ENCODE measurements at places on chromosomes 4 and X. TPM values are rescaled to one million over a fixed set of nuclear protein-coding genes. Genes with fewer than 3 reads are reported as not detected.

DNA sequence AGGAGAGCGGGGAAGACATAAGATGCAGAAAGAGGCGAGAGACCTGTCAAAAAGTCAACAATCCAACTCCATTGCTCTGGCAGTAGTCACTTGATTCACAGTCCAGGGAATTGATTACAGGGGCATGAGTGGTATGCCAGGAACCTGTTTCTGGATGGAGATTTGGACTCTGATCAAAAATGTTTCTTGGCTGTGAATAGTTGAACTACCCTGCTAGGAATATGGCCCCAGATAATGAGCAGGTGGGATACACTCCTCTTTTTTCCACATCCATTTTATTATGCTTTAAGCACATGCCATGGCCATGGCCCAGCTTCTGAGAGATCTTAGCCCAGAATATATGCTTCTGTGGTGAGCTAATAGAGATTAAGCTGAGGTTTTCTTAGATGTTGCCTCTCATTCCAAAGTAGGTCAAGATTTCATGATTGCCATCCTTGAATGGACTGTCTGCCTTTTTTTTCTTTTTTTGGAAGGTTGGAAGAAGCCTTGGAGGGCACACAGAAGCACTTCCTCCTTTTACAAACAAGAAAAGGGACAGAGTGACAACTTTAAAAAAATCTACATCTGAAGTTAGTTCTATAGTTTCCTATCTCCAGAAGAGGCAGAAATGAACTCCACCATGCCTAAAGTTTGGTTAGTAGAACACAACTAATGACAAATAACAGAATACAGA, 121.9 kb downstream of the KIT start:
- DNase-seq: no peak

GRCh38 chrX:32745323-32745722, 466.0 kb downstream of the DMD start:
- DNase-seq: no peak

TAF7L gene
- polyA plus RNA-seq: 0.22 TPM

PCDH18 gene
- 39.6 TPM for polyA plus RNA-seq

DNA sequence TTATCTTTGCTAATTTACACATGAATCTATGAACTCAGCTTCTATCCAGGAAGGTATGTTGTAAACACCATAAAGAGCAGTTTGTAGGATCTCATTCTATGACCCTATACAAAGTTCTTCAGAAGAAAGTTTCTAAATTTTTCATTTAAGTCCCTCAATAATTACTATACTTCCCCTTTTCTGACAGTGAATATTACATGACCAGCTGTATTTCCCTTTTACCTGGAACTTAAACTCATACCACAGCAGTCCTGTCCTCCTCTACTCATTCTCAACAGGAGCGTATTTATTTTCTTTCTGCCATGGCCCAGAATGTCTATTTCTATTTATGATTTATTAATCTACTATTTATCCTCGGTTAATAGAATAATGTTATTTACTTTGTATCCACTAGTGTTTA, 15.8 kb downstream of the RASGEF1B start:
- DNase-seq: no peak

DNA sequence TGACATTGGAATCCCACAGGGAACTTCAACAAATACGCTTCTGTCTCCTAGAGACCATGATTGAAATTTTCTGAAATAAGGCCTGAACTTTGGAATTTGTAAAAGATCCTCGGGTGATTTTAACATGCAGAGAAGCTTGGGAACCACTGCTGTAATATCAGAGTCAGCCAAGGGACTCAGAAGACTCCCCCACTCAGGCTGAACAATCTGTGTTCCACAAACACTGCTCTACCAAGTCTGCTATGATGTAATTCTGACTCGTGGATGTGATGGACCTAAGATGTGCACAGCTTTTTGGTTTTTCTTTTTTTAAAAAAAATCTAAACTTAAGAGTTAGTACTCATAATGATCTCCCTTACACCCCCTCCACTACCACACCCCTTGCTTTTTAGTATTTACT, 26.0 kb downstream of the LRP2BP start:
- peak; percentile 56 for DNase-seq

DNA sequence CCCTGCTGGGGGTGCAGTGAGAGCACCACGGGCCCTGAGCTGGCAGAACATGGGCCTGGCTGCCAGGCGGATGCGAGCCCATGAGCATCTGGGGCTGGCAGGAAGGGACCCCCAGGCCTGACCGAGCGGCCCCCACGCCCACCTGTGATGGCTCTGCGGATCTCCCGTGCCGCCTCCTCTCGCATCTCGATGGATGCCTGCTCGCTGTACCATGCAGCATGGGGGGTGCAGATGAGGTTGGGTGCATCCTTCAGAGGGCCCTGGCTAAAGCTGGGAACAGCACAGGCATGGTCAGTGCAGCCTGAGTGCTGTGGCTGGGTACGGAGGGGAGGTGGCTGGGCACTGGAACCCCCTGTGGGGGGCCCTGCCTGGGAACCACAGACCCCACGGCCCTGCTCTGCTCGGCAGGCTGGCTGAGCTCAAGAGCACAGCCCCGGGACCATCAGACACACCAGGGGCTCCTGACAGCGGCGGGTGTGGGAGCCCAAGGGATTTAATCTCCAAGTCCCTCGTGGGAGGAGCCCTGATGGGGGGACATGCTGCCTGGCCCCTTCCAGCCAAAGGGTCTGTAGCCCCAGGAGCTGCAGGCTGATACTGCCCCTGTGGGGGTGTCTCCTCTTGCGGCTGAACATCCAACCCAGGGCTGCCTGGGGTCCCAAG, 35.5 kb downstream of the CTBP1 start:
- DNase-seq: no peak

GTPBP6 gene
- 36.6 TPM for polyA plus RNA-seq

DNA sequence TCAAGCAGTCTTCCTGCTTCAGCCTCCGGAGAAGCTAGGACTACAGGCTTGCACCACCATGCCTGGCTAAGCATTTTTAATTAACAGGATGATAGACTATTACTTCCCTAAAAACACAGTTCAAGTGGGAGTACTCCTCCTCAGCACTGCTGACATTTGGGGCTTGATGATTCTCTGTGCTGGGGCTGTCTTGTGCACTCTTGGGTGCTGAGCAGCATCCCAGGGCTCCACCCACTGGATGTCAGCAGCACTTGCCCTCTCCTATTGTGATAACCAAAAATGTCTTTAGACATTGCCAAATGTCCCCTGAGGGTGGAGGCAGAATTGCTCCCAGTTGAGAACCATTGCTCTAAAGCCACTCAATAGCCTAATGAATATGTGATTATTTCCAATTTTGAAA, 60.4 kb downstream of the CLCN4 start:
- no peak for DNase-seq

PAGE5 gene
- not detected for polyA plus RNA-seq

DNA sequence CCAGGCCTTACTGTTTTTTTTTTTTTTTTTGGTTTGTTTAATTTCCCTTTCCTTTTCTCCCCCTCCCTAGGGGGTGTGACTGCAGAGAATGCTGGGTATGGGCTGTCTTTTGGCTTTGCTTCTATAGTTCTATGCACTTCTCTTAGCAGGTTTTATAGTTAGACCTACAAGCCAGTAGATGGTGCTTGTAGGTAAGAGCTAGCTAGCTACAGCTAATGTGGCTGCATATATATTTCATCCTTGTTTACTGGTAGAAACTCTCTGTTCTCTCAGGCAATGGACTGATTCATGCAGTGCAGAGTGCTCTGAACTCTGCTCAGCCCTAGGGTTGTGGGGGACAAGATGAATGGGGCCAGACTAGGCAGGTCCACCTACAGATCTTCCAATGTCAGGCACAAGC, 246.4 kb downstream of the SH2D1A start:
- DNase-seq: no peak

GRCh38 chr4:129176864-129177263, 80.9 kb downstream of the C4orf33 start:
- no peak for DNase-seq

DNA sequence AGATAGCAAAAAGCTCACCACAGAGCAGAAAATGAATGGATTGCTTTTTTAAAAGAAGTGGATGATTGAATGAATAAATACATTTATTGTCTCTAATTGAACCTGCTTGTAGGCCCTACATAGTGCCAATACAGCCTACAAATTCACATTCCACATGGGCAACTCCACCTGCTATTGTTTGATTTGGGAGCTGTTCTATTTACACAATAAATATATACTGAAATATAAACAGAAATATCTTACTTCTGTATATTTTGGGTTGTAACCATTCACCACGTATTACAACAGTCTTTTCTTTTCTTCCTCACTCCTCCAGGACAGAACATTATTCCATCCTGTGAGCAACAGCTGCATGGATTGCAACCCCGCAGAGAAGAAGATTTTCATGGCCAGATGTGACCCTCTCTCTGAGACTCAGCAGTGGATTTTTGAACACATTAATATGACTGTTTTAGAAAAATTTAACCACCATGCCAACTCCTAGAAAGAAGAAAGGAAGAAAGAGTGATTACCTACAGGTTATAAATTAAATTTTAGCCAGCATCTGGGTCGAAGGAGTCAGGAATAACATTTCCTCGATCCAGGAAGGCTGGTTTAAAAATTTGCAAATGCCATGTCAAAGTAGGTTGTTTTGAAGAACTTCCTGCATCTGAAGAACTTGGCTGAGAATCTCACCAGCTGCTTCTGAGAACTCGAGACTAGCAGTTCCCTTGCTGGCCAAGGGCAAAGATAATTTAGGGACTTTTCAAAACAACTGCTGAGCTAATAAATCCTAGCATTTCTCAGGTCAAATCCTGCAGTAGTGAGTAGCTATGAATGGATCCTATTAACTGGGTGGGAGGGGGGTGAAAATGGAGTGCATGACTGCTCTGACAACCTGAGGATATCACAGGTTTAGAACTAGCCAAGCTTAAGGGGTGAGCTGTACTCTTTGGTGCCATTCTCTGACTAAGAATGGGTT, 128.7 kb upstream of the GALNT7 start:
- peak; percentile 4 for DNase-seq

DNA sequence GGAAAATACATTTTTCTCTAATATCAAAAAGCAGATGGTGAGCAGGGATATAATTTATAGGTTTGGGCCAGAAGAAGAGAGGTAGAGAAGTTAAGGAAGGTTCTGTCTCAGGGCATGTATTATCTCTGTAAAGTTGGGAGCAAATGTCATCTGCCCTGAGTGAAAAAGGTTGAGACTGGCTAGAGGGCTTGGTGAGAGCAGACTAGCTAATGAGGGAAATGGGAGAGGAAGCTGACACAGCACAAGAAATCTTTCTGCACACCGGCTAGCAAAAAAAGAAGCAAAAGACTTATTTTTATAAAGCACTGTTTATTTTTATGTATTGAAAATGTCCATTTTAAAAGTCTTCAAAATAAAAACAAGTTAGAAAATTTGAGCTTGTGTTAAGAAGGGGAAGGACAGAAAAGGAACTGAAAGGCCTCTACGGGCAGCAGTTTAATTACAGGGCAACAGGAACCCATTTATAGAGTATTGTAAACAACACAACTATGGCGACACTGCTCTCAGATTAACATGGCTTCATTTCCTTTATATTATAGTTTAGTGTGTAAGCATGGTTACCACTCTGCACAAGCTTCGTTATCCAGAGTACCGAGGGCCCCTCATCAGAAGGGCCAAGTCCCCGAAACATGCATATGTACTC, 17.4 kb downstream of the CD40LG start:
- no peak for DNase-seq

DNA sequence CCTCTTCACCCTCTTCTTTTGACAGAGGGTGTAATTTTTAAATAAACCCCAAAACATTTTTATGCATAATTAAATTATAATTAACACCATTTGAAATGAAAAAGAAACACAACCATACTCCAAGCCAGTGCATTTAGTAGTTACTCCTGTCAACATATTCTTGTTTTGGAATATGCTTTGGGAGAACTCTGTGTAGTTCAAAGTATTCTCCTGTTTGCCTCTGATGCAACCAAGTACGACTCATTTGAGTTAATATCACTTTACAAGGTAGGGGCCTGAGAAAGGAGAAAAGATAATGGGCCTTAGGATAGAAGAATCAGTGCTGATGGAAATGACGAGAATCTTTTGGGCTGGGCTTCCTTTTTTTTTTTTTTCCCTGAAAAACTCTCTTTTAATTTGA, 2.7 kb downstream of the PTPN13 start:
- peak; percentile 70 for DNase-seq

UGT2B10 gene
- not detected for polyA plus RNA-seq

TMPRSS11B gene
- not detected for polyA plus RNA-seq

STOX2 gene
- 1.8 TPM for polyA plus RNA-seq

CCDC120 gene
- polyA plus RNA-seq: 2.2 TPM

GRCh38 chr4:72449705-72450104, 119.3 kb downstream of the ADAMTS3 start:
- peak; percentile 10 for DNase-seq

GRCh38 chr4:73855406-73855805, 2.3 kb downstream of the PF4V1 start:
- no peak for DNase-seq

- DNase-seq: no peak
Measured at GRCh38 chrX:110568441-110568840, 209.8 kb downstream of the RTL9 start.

DNA sequence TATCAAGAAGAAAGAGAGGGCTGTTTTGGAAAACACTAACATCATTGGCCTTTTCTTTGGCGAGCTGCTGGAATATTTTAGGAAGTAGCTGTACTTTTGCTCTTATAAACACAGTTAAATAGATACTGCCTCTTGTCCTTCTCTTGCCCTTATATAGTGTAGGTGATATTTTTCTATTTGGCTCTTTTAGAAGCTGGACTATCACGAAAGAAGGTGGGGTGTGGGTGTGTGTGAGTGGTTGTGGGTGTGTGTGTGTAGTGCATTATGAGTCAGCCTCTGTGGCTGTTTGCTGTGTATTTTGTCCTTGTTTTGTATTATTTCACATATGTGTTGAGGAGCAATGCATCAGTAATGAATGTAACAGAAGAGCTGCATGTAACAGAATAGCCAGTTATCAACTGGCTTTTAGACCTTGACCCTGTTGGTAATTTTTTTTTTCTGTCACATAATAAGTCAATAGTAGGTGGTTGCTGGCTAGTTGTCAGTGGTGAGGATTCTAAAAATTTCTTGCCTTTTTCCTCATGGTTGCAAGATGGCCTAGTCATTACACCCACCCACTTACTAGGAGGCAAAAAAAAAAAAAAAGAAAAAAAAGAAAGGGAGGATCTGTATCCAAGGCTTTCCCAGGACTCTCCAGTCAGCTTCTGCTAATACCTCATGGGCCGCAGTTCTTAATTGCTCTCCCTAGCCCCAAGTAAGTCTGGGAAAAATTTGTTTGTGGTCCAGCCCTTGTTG, 23.8 kb downstream of the ARHGAP10 start:
- peak; percentile 83 for DNase-seq

GRCh38 chrX:134388161-134389109, 71.5 kb upstream of the HPRT1 start:
- no peak for DNase-seq

RPA4 gene
- 0.33 TPM for polyA plus RNA-seq
